Activated CD4-positive, alpha-beta T cell treated with anti-CD3 and anti-CD28 coated beads for 4 hours (primary cell): ENCODE measurements at places on chromosomes 6 and 20.

GRCh38 chr6:42428326-42429041 is 23.2 kb downstream of the TRERF1 start:
- peak; percentile 57 for DNase-seq

DNA sequence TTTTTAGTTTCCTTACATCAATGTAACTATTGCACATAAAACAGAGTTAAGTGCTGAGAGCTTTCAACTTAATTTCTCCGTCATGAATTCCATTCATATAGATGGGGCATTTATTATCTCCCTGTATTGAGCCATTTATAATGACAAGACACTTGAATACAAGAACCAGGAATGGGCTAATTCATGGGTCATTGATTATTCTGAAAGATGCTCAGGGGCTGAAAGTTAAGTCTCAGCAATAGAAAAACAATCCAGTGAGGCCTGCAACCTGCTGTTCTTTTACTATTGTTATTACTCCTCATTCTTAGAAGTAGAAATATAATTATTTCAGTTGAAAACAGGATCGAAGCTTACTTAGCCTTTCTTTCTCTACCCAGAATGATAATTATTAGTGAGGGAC is 307.7 kb downstream of the MMUT start:
- DNase-seq = no peak

GRCh38 chr6:128039543-128039942 is 138.7 kb upstream of the THEMIS start:
- no peak for DNase-seq

DNA sequence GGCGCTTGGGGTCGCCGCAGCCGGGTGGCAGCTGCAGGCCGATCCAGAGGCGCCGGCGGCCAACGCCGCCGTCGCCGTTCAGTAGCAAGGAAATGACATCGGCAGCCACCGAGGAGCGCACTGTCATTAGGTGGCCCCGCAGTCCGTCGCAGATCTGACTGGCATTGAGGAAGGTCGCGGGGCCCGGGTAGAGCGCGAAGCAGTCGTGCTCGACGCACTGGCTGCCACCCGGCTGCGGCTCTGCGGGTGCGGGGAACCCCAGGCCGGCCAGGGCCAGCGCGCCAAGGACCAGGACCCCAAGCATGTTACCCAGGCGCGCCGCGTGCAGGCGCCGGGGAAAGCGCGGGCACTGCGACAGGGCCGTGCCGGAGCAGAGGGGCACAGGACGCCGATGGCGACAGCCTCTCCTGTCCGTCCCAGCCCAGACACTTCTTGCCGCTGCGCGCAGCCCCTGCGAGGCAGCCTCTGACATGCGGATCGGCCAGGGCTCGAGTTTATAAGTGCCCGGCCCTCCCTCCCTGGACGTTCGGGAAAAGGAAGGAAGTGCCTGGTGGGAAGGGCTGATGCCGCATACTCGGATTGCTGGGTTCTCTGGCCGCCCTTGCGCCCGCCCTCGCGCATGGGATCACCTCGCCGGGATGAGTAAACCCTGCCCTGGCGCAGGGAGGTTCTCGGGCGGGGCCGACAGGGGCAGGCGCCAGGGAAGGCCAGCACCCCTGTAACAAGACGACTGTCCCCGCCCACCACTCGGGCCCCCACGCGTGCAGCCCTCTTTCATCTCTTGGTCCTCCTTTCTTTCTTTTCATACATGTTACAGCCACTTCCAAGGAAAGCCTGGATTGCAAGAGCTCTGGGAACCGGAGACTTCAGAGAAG is at the start of gene THBD:
TSS of gene THBD (minus strand) at position 472 of the 875 bp plus-strand sequence. CDS start at position 304, 168 bp downstream.
- no peak for DNase-seq

DNA sequence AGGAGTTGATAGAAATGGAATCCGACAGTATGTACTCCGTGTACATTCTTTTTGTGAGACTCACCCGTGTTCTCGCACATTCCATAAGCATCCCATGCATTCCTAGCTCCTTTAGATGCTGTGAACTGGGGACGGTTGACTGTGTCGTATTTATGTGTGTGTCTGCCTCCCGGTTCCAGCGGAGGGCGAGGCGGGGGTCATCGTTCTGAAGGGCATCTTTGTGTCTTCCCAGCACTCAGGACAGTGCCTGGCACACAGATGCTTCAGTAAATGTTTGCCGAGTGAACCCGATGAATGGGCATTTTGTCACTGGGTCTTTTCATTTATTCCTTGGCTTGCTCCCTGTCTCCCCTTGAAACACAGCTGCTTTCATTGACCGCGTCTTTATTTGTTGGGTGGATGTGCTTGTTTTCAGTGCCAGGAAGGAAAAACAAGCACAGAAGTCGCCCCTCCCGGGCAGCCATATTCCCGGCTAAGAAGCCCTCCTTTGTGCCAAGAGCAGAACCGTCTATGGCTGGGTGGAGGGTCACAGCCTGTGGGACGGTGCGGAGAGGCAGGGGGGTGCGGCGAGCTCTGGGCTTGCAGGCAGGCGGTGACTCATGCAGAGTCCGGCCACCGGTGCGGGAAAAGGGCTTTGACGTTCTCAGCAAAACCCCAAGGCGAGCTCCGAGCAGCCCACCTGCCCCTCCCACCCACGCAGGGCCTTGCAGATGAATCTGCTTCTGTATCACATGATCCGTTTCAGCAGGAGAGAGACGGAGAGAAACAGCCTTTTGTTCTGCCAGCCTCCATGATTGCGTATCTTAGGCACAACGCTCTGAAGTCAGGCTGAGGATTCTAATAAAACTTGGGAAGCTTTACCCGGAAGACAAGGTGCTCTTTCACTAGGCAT is 11.2 kb upstream of the PSMG4 start:
- no peak for DNase-seq

GRCh38 chr20:667351-668034 is 8.1 kb downstream of the SCRT2 start:
- DNase-seq = peak; percentile 55

DNA sequence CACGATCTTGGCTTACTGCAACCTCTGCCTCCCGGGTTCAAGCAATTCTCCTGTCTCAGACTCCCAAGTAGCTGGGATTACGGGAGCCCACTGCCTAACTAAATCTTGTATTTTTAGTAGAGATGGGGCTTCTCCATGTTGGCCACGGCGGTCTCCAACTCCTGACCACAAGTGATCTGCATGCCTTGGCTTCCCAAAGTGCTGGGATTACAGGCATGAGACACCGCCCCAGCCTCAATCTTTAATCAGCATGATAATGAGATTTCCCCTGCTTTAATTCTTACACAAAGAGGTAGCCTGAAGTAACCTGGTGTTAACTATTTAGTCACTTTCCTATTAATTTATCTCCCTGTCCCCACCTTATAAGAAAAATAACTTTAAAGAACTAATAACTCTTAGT is 31.3 kb upstream of the TRDN start:
- no peak for DNase-seq

- no peak for DNase-seq
Measured at GRCh38 chr20:38237381-38237780, 23.2 kb downstream of the KIAA1755 start.

DNA sequence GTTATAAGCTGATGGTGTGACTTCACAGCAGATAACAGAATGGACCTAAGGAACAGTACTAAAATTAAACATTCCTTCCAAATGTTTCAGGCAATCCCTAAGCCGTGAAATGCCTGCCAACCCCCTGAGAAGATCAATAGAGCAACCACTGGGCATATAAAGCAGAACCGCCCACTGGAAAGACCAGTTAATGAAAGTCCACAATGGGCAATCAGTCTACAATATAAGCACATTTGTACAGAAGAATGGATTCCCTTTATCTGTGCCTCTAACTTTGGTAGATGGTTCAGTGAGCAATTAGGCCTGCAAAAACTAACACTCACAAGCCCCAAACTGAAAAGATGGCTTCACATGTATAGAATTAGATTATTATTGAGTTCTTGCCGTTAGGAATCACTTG is 286.6 kb downstream of the UBE3D start:
- DNase-seq = no peak

GRCh38 chr6:33652002-33652401 is 30.9 kb downstream of the ITPR3 start:
- DNase-seq = no peak

DNA sequence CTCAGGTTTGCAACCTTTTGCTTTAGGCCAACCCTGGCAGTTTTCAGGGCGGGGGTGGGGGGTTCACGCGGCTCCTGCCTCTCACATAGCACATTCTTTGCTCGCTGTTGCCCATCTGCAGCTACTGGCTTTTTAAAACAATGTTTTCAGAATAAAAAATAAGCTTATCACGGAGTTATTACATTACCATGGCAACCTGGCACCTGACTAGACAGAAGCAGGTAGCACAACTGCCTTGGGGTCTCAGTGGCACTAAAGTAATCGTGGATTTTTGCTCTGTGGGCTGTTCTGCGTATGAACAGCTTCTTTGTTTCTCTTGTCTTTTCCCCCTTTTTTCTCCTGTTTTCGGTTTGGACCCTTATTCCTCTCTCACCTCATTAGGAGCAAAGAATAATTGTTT is 9.1 kb upstream of the MANBAL start:
- DNase-seq = no peak

GRCh38 chr6:16694781-16695578 is 66.3 kb downstream of the ATXN1 start:
- no peak for DNase-seq

DNA sequence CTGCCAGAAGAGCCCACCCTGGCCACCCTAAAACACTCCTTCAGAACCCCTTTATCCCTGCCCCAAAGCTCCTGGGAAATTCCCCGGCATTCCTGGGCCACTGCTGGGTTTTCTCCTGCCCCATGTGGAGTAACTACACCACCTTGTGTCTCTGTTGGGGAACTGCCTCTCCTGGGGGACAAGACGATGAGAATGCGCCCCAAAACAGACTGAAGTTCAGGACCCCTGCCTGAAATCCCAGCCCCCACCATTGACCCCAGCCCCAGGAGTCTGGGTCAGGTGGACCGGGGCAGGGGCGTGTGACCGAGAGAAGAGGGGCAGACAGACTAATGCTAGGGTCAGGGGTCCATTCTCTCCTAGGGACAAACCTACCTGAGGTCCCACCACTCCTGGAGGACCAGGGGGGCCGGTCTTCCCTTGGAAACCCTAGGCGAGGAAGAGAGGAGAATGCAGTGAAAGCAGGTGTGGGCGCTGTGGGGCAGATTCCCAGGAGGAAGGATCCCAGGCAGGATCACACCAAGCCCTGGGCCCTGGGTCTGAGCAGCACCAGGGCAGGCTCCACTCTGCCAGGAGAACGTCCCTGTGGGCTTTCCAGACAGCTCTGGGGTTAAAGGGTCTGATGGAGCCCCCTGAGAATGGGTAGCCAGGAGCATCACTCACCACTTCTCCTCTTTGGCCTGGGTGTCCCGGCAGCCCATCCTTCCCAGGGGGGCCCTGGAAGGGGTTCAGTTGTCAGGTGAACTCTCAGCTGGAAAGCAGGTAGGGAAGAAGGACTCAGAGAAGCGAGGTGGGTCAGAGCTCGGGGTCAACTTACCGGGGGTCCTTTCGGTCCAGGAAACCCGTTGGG is 19.4 kb downstream of the COL11A2 start:
- DNase-seq = no peak

DNA sequence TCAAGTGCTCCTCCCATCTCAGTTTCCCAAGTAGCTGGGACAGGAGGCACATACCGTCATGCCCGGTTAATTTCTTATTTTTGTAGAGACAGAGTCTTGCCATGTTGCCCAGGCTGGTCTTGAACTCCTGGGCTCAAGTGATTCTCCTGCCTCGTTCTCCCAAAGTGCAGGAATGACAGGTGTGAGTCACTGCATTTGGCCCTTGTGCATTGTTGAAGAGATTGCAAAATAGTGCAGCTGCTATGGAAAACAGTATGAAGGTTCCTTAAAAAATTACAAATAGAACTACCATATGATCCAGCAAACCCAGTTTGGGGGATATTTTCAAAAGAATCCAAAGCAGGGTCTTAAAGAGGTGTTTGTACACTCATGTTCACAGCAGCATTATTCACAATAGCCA is 69.1 kb downstream of the GJA10 start:
- no peak for DNase-seq

- no peak for DNase-seq
Measured at GRCh38 chr6:6439778-6440177, 119.3 kb upstream of the F13A1 start.

- no peak for DNase-seq
Measured at GRCh38 chr20:64027981-64028685, 7.8 kb upstream of the C20orf204 start.

DNA sequence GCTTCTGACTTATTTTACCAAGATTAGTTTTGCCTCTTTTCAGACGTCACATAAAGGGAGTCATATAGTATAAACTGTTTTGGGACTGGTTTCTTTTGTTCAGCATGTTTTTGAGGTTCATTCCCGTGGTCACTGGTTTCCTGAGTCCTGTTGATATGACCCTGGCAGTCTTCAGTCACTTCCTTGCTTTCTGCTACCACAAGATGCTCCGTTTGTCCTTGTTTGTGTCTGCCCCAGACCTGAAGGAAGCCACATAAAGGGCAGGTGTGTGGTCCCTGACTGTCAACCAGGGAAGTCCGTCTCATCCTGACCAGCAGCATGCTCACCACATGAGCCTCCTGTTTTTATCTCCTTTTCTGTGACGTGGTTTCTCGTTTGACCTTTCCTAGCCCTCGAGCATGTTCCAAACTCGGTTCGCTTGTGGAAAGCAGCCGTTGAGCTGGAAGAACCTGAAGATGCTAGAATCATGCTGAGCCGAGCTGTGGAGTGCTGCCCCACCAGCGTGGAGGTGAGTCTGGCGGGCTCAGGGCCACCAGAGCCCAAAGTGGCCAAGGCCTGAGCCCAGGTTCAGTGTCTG is 26.1 kb upstream of the C20orf204 start:
- DNase-seq = no peak

GRCh38 chr20:51118216-51118615 is 95.3 kb upstream of the KCNG1 start:
- DNase-seq = no peak

GRCh38 chr6:48714250-48714649 is 603.3 kb upstream of the PTCHD4 start:
- DNase-seq = no peak

- no peak for DNase-seq
Measured at GRCh38 chr20:3119044-3119443, 34.5 kb upstream of the AVP start.

DNA sequence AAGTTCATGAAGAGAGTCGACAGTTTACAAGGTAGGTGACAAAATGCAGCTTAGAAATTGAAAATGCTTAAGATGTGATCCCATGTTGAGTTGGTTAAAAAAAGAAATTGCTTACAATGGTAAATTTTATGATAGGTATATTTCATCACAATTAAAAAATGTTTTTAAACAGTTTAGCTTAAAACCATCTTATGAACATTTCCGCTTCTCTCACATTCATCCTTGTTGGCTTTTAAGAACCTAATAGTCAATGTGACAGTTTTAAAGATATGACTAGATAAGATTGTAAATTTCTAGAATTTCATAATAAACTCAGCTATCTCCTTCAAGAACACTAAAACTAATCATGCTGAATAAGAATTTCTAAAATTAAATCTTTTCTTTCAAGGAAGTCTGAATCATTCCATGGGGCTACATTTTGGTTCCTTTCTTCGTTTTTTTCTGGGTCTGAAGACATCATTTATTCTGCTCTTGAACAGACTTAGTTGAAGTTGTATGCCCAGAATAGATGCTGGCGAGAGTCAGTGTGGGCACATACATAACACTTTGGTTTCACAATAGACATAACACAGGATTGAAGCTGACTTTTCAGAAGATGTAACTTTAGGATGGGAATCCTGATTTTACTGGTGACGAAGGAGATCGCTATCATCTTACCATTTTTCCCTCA is 35.9 kb upstream of the LTV1 start:
- no peak for DNase-seq

GRCh38 chr6:129006724-129007514 is 124.0 kb downstream of the LAMA2 start:
- no peak for DNase-seq
